ENCODE measurements at places on chromosomes 2 and 18. TPM values are rescaled to one million over a fixed set of nuclear protein-coding genes. Genes with fewer than 3 reads are reported as not detected.

FAHD2B gene
- 11.1 TPM for total RNA-seq

ALK gene
- total RNA-seq = not detected

CHRND gene
- not detected for total RNA-seq

SLC19A3 gene
- total RNA-seq = 0.53 TPM

ZNF521 gene
- 11.3 TPM for total RNA-seq

TTC27 gene
- 18.4 TPM for total RNA-seq

GALNT13 gene
- total RNA-seq = 0.38 TPM

DNA sequence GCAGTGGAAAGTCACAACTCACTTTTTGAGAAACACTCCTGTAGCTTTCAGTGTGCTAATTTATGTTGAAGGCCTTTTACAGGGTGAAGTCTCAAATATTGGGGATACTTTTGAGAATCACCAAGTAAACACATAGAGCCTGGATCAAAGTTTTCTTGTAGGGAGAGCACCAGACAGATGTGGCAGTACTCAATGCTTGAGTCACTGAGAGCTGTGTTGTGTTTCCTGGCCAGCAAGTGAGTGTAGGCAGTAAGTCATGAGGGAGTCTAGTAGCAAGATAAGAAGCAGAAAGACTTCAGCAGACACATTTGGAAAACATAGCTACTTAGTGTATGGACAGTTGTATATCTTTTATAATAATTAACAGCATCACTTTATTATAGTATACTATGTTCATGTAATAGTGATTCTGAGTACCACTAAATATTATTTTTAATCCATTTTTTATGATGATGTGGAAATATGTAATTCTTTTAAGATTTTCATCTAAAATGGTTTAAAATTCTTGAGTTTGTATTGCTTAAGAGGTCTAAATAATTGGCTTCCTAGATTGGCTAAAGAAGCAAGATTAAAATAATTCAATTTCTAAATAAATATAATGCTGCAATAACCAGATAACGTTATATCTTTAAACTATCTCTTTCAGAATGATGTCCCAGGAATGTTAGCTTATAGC, 12.8 kb downstream of the PSMD1 start:
- no peak for DNase-seq

DNA sequence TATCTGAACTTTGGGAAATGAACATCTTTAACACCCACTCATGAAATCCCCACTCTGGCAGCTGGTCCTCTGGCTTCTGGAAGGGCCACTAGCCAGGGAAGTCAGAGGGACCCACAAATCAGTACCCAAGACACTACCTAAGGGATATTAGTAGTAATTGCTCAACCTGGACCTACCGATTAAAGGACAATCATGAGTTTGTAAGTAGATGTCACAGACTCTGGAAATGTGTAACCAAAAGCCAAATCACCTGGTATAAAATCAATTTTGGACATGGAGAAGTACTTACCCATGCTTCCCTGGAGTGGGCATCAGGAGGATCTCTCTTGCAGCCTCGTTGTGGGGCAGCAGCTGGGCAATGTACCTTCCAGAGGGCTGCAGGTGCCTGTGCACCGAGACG, 389.8 kb downstream of the ALK start:
- no peak for DNase-seq

- DNase-seq = no peak
Observed at GRCh38 chr18:71902482-71902881, 641.7 kb downstream of the CBLN2 start.

- DNase-seq = no peak
Observed at GRCh38 chr2:240812721-240813120, 7.3 kb downstream of the KIF1A start.

GRCh38 chr2:64649626-64650025, 4.1 kb downstream of the SERTAD2 start:
- DNase-seq = no peak

DNA sequence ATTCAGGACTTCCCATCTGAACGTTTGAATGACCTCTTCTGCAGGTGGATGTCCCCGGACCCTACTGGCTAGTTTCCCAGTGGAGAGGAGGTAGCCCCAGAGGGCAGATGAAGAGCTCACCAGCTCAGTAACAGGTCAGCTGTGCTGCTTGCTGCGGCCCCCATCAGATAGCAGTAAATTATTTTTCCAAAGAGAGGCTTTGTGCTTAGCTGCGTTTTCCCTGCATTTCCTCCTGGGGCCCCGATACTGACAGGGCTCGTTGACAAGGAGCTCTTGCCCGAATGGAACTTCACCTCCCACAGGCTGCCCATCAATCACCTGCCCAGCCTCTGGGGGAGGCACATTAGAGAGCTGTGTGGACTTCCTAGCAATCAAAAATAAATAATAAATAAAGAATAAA, 185.8 kb downstream of the DOK6 start:
- DNase-seq = no peak

GRCh38 chr2:237513693-237514092, 26.6 kb downstream of the MLPH start:
- DNase-seq = no peak

DNA sequence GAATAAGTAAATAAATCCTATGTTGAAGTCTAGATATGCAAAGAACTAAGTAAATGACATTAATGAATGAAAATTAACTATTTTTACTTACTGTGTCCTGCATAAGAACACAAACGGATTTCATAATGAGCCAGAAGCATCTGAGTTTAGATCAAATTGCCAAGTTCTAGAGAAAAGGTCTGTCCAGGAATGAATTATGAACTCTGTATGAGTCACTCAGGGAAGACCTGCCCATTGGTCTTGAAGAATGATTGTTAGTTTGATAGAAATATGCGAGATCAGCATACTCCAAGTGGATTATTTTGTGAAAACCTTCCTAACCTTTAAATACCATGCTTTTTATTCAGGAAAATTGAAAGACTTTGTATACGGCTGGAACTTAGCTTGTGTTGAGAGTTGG, 189.5 kb downstream of the DOK6 start:
- DNase-seq = no peak

DNA sequence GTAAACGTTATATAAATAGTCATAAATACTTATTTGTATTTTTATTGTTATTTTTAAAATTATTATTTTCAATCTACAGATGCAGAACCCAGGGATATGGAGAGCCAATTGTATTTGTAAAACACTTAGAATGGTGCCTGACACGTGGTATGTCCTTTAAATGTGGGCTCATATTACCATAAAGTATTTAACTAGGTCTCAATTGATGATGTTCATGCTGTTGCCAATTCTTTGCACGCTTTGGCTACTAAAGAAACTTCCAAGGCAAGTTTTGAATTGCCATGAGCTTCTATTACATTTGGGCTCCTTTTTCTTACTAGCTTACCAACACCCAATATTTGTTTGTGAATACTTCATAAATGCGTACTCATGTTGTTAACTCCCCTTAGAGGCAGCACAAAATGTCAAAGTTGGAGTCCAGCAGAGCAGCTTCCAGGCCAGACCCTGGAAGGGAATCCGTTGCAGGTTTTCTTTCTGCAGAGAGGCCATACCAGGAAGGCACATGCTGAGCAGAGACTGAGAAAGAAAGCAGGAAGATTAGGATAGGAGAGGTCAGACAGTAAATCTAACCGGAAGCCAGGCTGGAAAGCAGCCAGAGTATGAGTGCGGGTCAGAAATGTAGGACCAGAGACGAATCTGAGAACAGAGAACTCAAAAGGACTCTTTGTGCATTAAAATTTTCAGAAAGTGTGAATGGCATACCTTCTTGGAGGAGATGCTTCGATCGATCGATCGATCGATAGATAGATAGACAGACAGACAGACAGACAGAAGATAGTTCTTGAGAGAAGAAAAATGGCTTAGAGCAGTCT, 4.2 kb upstream of the NOSTRIN start:
- no peak for DNase-seq

DNA sequence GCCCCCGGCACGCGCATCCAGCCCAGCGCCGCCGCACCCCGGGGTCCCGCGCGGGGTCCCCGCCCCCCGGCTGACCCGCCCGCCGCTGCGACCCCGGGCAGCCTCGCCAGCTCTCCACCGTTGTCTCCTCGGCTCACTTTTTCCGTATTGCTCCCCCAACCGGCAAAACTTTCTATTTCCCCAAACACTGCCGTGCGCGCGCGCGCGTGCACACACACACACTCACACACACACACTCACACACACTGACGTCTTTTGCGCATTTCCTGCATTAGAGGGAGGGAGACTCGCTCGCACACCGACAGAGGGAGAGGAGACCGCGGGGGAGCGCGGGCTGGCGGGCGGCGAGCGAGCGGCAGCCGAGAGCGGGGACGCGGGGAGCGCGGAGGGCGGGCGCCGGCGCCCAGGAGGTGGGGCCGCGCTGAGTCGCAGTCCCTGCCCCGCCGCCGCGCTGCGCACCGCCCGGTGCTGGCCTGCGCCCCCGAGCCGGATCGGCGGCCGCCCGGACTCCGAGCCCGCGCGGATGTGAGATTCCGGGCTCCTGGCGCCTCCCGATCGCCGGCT, 542 bp upstream of the PRKCE start:
- peak; percentile 91 for DNase-seq

DNA sequence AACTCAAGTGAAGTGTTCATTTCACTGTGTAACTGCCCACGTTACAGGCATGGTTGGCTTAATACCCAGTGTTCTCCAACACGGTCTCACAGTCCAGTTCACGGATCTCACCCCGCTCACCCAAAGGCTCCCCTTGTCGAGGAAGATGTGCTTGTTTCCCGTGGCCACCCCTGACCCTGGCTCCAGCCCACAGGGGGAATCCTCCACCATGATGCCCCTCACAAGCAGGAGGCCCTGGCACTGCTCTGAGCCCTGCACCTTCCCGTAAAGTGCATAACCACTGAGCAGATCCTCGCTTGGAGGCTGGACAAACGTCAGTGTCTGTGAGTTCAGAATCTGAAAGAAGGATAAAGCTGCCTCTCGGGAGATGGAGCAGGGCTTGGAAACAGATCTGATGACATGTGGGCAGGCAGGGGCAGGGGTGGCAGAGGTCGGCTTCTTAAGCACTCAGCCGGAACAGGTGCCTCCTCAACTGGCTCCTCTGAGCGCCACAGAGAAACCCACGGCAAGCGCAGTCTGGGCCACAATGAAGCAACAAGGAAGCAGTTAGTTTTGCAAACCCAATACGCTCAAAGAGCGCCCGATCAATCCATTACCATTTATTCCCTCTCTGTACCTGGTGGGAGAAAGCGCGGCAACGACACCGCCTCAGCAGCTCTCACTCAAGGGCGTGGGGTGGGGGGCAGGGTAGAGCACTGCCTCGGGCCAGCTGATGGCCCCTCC, 17.6 kb downstream of the HDAC4 start:
- no peak for DNase-seq

GRCh38 chr18:41378598-41378997, 576.4 kb upstream of the PIK3C3 start:
- no peak for DNase-seq

DNA sequence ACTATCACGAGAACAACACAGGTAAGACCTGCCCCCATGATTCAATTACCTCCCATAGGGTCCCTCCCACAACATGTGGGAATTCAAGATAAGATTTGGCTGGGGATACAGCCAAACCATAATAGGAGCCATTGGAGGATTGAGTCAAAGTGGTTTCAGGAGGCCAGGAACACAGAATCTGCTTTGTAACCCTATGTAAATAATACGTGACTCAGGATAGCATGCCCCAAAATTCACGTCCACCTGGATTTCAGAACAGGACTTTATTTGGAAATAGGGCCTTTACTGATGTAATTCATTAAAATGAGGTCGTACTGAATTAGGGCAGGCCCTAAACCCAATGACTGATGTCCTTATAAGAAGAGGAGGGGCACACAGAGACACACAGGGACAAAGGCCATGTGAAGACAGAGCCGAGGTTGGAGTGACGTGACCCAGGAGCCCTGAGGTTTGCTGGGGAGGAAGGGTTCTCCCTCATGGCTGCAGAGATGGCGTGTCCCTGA, 16.0 kb upstream of the CNDP2 start:
- DNase-seq = no peak

- DNase-seq = no peak
Observed at GRCh38 chr2:10722252-10722825, 909 bp downstream of the ATP6V1C2 start.

DNA sequence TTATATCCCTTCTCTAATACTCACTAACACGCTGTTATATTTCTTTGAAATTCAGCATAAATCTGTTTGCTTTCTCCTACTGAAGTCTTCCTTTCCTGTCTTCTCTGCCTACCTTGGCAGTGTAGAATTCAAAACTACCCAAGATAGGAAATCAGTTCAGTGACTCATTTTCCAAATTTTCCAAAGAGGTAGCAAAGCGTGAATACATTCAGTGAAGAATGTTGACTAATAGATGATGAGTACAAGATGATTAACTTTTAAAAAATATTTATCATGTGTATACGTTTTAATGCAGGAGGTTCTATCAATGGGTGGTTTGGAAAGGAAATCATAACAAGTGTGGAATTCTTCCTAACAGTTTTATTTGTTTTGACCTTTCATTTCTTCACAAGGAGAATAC, 201.9 kb upstream of the SLC8A1 start:
- DNase-seq = no peak

- no peak for DNase-seq
Observed at GRCh38 chr2:224284134-224284946, 117.6 kb downstream of the FAM124B start.

DNA sequence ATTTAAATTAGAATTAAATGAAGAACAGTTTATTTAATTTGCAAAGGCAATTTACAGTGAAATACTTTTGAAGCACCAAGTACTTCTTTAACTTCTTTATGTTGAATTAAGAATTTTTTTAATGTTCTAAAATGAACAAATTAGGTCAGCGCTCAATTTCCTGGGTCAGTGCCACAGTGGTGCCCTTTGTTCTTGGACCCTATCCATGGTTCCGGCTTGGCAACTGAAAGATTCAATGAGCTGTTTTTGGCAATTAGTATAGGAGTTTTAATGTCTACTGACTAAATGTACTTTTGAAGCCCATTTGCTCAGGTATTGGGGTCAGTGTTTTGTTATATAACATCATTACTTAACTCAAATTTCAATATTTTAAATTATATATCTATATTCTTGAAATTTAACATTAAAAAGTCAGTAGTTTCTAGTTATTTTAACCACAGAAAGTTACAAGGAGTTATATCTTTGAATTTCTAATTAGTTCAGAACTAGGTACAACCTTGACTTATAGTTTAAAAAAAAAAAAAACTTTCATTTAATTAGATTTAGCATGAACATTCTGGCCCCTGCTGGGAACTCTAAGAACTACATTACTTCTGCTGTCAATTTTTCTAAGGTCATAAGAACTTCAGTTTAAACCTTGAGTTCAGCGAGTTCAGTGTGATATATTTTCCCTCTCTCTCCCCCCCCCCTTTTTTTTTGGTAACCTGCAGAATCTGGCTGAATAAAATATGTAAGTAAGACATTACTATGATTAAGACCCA, 7.6 kb upstream of the MSTN start:
- no peak for DNase-seq

DNA sequence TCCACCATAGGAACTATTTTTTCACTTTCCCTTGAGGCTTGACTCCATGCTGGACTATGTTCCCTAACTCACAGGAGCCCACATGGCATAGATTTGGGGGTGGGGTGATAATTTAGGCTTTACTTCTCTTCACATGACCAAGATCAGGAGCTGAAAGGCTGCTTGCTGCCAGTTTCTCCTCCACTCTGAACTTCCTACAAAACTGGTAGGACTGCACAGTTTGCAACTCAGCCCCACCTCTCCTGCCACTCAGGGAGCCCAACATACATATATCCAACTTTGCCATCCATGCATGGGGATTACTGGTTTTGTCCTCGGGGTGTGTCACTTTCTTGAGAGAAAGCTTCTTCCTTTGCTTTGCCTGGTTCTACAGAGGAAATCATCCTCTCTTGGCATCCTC, 14.2 kb downstream of the INO80D start:
- DNase-seq = no peak

- no peak for DNase-seq
Observed at GRCh38 chr2:168471163-168471475, 15.0 kb downstream of the CERS6 start.
